ENCODE measurements at places on chromosomes 5 and 9.
A peak's percentile ranks its signal among the peaks of the same experiment; 100 is the strongest.

DNA sequence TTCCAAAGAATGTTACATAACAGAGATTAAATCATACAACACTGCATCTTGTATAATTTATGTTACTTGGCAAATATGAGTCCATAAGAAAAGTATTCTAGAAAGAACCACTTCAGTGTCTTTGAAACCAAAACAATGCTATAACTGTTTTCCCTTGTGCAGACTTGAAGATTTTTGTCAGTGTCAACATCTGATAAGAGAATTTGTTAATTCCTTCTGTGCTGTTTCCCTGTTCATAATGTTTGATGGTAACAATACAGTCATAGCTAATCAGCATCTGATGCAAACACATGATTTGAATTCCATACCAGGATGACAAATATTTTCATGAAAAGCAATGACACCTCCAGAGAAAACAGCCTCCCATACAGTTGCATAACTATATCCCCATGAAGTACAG, 306.8 kb downstream of the SEMA5A start:
- peak; percentile 55 for DNase-seq

DNA sequence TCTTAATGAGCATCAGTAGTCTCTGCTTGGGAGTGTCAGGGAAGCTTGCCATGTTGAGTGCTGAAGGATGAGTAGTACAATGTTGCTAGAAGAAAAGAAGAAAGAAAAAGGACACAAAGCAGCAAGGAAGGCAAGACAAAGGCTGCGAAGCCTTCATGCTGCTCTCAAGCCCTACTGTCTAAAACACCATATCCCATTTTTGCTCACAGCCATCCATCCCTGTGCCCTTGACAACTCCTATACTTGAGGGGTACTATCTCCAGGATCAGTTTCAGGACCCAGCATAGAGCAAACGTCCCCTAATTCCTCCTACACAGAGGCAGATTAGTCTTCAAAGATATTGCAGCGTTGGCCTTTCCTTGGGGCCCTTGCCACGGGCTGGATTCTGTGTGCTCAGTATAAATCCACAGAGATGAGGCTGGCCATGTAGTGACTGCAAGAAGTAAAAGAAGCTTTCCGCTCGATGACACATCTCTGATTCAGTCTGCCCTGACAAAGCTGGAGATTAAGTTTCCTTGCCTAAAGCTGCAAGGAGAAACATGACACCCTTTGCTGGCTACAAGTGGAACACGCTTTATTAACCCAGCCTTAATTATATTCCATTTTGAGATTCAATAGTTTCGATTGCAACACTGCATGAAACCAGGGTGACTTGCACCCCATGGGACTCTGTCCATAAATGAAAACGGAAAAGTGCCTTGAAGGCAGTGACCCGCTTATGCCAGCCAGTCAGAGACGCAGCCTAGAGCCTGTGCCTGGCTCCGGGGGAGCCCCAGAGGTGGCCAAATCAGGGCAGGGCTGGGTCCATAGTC, 304.6 kb downstream of the ACTL7B start:
- peak; percentile 87 for DNase-seq

DNA sequence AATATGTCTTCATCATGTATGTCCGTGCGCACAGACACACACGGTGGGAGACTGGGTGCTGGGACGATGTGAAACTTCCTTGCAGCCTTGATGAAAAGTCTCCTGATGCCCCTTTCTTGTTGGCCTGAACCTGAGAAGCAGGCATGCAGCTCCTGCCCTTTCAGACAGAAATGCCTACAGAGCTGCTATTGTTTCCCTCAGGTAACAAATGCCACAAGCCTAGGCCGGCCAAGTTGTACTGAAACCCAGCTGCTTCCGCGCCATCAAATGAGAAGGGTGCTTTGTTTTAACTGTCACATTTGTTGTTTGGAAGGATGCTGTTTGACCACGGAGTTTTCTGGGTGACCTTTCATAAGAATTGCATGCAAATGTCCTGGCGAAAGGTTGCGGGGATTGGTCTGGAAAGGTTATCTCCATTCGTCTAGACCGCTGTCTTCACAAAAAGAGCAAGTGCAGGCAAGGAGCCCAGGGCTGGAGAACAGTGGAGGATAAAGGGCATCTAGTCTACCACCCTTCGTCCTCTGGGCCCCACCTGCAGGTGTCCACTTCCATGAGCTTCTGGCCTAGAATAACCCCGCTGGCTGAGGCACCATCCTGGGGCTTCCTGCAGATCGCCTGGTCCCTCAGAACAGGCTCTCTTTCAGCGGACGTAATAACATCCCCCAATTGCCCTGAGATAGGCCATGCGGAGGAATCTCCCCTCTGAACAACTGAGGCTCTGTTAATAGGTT, 197.2 kb downstream of the SEMA6A start:
- no peak for DNase-seq

DNA sequence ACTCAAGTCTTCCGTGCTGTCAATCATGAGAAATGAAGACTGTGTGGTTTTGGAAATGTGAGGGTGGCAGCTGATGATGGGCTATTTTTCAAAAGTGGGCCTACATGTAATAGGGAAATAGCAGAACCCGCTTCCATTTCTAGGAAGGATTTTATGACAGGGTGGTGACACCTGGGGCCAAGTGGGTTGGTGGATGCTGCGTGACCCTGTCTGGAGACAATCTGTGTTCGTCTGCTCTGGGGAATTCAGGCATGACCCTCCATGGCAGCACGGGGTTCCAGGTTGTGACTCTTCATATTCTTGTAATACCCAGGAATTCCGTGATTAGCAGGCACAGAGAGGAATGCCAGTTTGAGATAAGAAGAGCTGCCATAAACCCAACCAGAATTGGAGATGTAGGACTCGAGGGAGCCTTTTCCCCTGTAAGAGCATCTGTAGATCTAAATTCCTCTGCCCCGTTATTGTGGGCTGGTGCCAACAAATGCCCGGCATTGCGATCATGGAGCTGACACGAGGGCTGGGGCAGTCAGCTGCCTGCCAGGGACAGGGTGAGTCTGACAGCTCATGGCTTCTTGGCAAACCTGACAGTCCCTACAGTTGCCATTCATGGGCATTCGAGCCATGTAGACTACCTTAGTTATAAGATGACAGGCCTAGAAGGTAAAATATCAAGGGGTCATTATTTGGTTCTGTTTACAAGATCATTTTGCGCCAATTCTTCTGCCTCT, 279.7 kb downstream of the GADD45G start:
- no peak for DNase-seq

GRCh38 chr9:114214181-114214580, 58.8 kb downstream of the COL27A1 start:
- DNase-seq, result no peak

- DNase-seq, result no peak
These were observed 31.6 kb upstream of the ZNF618 start for GRCh38 chr9:113844466-113844865.

GRCh38 chr5:84370176-84370575, 14.5 kb downstream of the EDIL3 start:
- no peak for DNase-seq

- no peak for DNase-seq
These were observed 14.4 kb upstream of the S1PR3 start for GRCh38 chr9:88976890-88977257.

GRCh38 chr5:61002611-61003355, 57.8 kb downstream of the NDUFAF2 start:
- DNase-seq, result no peak

GRCh38 chr5:138951986-138952735, 77.0 kb upstream of the LRRTM2 start:
- no peak for DNase-seq

DNA sequence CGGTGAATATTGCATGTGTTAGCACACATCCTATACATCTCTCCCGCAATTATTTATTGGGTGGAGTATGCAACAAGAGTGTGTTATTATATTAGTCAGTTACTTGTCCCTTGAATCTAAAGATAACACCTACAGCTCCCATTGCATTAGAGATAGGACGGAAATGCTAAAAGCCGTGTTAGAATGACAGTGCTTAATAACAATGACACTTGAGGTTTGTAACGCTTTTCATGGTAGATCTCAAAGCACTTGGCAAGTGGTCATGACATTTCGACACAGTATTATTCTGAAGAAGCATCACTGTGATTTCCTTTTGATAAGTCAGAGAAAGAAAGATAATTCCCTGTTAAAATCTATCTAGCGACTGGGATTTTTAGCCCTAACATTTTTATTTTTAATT, 33.4 kb upstream of the TRIO start:
- peak; percentile 14 for DNase-seq

- no peak for DNase-seq
These were observed 407.7 kb downstream of the PDE4D start for GRCh38 chr5:59485629-59486439.

GRCh38 chr9:17387565-17387964, 191.3 kb upstream of the SH3GL2 start:
- no peak for DNase-seq

DNA sequence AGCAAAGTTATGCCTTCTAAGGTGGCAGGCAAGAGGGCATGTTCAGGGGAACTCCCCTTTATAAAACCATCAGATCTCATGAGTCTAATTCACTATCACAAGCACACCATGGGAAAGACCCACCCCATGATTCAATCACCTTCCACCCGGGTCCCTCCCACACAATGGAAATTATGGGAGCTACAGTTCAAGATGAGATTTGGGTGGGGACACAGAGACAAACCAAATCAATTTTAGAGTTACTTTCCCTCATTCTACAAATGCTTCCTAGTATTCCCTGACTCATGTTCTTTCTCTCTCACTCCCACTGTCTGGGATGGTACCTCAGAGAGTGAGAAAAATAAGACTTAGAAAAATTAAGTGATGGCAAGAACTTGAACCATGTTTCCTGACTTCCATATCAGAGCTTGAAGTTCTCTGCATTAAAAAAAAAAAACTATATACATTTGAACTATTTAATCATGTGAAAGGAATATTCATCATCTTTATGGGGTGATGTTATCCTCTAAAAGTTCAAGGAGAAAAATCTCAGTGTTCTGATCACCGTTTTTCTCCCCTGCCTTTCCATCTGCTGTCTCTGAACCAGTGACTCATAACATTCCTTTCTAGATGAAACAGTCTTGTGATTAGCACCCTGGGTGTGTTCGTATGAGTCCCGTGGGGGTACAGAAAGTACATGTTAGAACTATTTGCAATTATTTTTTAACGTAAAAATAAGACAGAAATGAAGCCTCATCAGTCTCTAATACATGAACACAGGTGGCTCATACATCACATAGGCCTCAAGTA, 282.9 kb downstream of the SLF1 start:
- DNase-seq, result peak; percentile 96

DNA sequence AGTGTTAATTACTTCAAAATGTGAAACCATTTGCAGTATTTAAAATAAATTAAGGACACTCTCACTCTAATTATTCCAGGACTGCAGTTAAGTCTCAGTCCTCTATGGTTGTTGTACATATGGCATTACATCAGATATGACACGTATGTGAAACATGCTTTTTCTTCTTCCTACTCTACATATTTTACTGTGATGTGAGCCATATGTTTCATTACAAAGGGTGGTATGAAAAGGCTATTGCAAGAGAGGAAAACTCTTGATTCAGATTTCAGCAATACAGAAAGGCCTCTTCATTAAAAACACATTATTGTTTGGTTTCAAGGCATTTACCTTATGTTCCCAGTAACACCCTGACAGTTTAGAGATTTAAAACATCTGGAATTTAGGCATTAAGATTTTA, 964.5 kb upstream of the DMAC1 start:
- no peak for DNase-seq

DNA sequence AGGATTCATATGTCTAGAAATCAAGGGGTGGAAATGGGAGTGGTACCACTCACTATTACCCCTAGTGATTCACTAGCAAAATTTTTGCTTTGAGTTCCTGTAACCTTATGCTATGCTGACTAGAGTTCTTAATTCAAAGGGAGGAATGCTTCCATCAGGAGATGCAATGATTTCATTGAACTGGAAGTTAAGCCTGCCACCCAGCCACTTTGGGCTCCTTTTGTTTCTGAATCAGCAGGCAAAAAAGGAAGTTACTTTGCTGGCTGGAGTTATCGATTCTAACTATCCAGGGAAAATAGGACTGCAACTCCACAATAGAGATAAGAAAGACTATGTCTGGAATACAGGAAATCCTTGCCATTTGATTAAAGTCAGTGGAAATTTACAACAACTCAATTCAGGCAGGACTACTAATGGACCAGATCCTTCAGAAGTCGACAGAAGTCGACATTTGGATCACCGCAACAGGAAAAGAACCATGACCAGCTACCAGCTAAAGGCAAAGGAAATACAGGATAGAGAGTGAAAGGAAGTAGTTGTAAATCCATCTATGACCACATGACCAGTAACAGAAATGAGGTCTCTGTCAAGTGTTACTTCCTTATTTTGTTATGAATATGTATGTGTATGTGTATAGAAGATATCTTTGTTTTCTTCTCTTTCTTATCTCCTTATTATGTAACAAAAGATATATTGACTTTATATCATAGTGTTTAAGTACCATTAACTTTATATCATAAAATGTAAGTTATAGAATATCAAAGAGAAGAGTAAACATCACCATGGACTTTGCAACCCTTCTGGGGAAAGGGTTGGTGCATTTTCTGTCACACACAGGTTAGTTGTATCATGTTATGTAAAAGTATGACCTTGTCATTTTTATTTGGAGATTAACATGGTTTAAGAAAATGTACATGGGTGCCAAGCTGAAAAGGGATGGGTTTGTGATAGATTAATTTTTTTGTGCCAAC, 198.7 kb upstream of the HAPLN1 start:
- peak; percentile 39 for DNase-seq

GRCh38 chr9:96080364-96080763, 204.9 kb downstream of the ERCC6L2 start:
- no peak for DNase-seq

- DNase-seq, result peak; percentile 16
These were observed 8.1 kb downstream of the SEMA4D start for GRCh38 chr9:89489548-89490530.

DNA sequence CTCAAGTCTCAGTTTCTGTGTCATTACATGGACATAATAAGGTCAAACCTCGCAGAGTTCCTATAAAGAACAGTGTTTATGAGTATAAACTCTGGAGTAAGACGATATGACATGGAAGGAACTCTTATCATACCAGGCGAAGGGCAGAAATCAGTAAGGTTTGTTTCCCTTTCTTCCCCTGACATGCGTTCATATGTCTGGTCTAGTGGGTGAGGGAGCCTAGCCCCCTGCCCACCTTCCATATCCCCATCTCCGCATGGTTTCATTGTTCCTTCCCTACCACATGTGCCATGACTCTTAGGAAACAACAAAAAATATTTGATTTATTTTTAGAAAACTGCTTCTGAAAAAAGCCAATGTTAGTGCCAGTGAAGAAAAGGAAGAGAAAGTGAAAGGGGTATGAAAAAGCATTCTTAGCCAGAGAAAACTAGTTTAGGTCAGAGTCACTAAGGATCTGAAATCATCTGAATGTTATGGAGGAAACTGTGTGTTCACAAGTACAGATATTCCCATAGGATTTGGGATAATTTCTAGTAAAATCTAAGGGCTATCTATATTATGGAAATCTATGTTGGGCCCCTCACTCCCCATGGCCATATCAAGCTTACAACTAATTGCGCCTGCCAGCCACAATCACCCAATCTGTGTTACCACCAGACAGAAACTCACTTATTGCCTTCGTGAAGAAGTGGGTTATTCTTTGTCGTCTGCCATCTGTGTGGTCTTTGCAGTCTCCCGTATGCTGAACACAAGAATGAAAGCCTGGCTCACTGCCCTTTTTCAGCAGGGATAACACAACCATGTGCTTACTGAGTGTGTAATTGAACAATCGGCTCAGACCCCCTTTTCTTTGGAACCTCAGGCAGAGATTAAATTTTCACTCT, 19.9 kb upstream of the HMHB1 start:
- peak; percentile 50 for DNase-seq

Measured in choroid plexus epithelial cell (primary cell).